ENCODE measurements at places on chromosomes 2 and 18. TPM values are rescaled to one million over a fixed set of nuclear protein-coding genes. Genes with fewer than 3 reads are reported as not detected.

The STARD6 gene
- total RNA-seq, result not detected

The RPL37A gene
- total RNA-seq, result 1,684 TPM

The LDLRAD4 gene
- 112 TPM for total RNA-seq

The GPBAR1 gene
- 1.6 TPM for total RNA-seq

The HADHA gene
- 109 TPM for total RNA-seq

The NCKAP5 gene
- 7.5 TPM for total RNA-seq

The ANKRD30B gene
- not detected for total RNA-seq

The FSHR gene
- not detected for total RNA-seq

The ACVR1 gene
- 53.4 TPM for total RNA-seq

The NT5DC4 gene
- total RNA-seq, result 0.23 TPM

The ITPRIPL1 gene
- total RNA-seq, result 1.9 TPM

The FAM161A gene
- total RNA-seq, result 2.4 TPM

The FEV gene
- not detected for total RNA-seq

The CXCR1 gene
- 1.8 TPM for total RNA-seq

The KIAA2012 gene
- total RNA-seq, result not detected

The NEB gene
- 1.6 TPM for total RNA-seq

The CETN1 gene
- total RNA-seq, result not detected

The SCN2A gene
- total RNA-seq, result 0.63 TPM

The LHCGR gene
- total RNA-seq, result 0.42 TPM

The ATOH8 gene
- total RNA-seq, result 56.7 TPM

The CNDP1 gene
- total RNA-seq, result not detected

The SKA1 gene
- total RNA-seq, result 0.52 TPM

All from aorta (tissue), 5 donors.